ENCODE measurements at places on chromosomes 3 and 15. TPM values are rescaled to one million over a fixed set of nuclear protein-coding genes. Genes with fewer than 3 reads are reported as not detected.

GRCh38 chr3:73461547-73461946, 163.2 kb downstream of the PDZRN3 start:
- no peak for DNase-seq

- no peak for DNase-seq
Measured at GRCh38 chr15:67101911-67102598, 36.7 kb downstream of the SMAD3 start.

- no peak for DNase-seq
Measured at GRCh38 chr15:100648951-100649350, 46.6 kb downstream of the ASB7 start.

The DNAJA4 gene
- 115 TPM for total RNA-seq

GRCh38 chr15:29066838-29067237, 181.1 kb downstream of the APBA2 start:
- DNase-seq = no peak

The PHLDB2 gene
- total RNA-seq = 39.9 TPM

GRCh38 chr3:108406063-108406660, 104.2 kb downstream of the MYH15 start:
- DNase-seq = no peak

The XIRP1 gene
- total RNA-seq = not detected

GRCh38 chr15:98805434-98806274, 157.3 kb downstream of the IGF1R start:
- no peak for DNase-seq

The RBM15B gene
- 50.9 TPM for total RNA-seq

- DNase-seq = no peak
Measured at GRCh38 chr3:51712963-51713362, 6.1 kb downstream of the GRM2 start.

The KNG1 gene
- total RNA-seq = not detected

DNA sequence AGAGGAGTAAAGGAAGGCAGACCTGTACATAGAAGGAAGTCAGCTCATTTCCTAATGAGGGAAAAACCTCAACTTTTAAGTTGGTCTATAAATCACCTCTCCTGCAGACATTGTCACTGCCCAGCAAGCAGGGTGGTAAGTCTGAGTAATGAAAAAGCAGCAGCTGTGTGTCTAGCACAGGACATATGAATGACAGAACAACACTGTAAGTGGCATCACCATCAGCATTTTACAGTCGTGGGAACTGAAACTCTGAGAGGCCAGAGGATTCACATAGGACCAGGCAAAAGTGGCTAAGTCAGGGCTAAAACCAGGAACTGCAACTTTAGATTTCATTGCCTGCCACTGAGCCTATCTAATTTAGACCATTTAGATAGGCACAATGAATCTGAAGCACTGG, 235.6 kb downstream of the CLSTN2 start:
- no peak for DNase-seq

DNA sequence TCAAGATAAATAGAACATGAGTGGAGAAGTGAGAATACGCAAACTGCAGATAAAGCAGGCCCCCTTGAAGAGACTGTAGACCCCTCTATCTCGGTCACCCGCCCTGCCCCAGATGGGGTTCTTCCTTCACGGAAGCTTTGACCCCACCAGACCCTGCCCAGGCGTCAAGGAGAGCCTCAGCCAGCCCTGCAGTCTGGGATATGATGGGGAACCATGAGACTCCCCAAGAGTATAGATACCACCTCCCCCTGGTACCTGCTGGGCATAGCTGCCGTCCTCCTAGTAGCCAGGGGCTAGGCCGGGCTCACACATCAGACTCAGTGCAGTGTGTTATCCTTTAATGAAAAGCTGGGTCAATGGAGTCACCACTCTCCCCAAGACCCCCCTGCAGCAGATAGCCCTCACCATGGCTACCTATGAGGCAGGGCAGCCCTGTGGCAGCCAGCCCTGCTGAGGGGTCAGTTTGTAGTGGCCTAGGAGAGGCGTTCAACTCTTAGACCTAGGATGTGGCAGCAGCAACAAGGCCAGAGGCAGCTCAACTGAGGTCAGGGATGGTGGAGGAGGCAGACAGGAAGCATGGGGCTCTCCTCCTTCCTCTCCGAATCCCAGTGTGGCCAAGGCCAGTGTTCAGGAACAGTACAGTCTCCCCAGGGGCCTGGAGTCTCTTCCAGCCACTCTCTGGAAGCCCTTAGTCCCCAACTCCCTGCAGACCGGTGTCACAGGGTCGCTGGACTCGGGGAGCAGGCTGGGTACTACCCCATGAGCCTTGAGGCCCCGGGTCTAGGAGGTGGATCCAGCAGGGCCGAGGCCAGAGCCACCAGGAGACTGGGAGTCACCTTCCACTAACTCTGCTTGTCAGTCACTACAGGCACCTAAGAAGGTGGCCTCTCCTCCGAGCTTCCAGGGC, 26.1 kb downstream of the PLXNB1 start:
- DNase-seq = peak; percentile 74

The SIDT1 gene
- total RNA-seq = 11.4 TPM

DNA sequence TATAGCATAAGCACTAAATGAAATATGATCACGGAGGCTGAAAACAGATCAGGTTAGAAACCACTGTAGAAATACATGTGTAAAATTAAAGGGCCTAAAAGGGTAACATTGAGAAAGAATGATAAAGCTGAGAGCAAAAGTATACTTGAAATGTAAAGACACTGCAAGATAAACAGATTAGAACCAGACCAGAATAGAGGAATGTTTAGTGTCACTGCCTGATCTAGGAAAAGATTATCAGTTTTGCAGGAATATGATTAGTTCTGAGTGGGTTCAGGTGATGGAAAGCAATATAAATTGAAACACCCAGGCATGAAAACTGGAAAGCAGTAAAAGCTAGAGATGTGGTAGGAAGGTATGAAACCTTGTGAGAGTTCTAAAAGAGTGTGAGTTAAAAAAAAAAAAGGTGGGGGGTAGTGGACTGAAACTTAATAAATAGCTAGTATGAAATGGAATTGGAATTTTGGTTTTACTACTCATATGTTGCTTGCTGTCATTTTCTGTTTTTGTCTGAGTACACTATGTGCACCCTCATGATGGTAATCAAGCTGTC, 16.0 kb upstream of the C3orf38 start:
- no peak for DNase-seq

- DNase-seq = no peak
Measured at GRCh38 chr15:29115093-29115991, 154.3 kb downstream of the NSMCE3 start.

The RNU5B-1 gene
- not detected for total RNA-seq

- DNase-seq = no peak
Measured at GRCh38 chr3:29070959-29071634, 209.8 kb upstream of the RBMS3 start.

DNA sequence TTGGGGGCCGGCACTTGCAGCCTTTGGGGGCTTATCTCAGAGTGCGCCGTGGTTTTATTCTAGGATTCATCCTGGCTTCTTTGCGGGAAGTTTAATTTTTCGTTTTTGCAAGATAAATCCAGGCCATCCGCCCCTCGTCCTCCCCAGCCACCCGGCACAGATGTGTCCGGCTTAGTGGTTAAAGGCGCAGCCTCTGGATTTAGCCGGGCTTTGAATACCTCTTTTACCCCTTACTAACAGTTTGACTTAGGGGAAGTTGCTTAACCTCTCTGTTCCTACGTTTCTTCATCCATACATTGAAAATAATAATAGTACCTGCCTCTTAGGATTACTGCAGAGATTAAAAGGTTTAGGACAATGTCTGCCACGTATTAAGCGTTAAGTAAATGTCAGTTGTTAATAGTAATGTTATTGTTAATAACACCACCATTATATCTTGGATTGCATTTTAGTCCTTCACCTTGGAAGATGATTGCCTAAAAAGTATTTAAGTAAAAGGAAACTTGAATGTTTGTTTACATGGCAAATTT, 714 bp downstream of the ECT2 start:
- DNase-seq = no peak

GRCh38 chr3:123158899-123159390, 42.8 kb upstream of the SEC22A start:
- no peak for DNase-seq

The CPNE9 gene
- 0.49 TPM for total RNA-seq

The PTPN9 gene
- total RNA-seq = 8.6 TPM

DNA sequence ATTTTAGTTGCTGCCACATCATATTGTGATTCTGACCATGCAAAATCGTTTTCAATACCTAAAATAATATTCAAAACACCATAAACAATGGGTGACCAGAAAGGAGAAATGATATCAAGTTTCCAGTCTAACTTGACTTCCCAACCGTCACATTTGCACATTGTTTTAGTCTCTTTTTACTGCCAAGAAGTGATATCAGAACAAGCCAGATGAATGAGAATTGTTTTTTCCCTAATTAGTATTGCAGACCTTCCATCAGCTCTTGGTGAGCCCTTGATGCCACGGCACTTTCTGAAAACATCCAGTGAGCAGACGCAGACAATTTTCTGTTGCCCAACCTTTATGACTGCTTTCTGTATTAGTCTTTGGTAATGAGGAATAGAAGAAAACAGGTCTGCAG, 62.5 kb downstream of the SPATA16 start:
- DNase-seq = no peak

The ZNF660 gene
- total RNA-seq = 1.0 TPM

The SMAD6 gene
- total RNA-seq = 7.0 TPM

The RFT1 gene
- total RNA-seq = 9.0 TPM

The GPR176 gene
- total RNA-seq = 1.7 TPM

DNA sequence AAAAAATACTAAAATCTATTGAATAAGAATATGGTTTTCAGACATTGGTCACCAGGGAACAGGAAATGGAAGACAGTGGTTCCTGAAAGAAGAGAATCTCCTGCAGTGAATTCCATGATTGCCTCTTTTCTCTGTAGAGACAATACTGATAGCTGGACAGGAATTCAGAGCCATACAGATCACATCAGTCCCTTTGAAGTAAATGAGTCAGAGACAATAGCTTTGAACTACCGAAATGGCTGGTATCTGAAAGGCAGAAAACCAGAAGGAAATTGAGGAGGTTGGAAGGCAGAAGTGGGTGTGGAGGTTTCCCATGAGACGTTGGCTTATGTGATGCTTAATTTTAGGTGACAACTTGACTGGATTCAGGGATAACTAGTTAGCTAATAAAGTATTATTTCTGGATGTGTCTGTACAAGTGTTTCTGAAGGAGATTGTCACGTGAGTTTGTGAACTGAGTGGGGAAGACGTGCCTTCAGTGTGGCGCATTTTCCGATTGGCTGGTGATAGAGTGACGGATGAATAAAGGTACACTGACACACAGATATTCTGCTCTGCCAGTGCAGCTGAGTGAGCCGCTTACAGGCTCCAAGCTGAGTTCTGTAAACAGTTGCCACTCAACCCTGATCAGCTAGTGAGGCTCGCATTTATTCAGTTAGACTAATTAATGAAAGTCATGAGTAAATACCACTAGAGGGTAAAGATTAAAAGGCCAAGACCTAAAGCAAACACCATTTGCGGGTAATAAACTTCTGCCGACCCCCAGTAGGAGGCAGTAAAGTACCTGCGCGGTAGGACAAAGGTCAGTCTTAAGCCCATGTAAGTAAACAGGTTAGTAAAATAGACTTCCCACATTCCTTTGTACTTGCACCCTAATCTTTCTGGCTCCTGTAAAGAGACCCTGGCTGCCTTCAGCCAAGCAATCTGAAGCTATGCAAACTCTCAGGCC, 1298.6 kb downstream of the SI start:
- no peak for DNase-seq

DNA sequence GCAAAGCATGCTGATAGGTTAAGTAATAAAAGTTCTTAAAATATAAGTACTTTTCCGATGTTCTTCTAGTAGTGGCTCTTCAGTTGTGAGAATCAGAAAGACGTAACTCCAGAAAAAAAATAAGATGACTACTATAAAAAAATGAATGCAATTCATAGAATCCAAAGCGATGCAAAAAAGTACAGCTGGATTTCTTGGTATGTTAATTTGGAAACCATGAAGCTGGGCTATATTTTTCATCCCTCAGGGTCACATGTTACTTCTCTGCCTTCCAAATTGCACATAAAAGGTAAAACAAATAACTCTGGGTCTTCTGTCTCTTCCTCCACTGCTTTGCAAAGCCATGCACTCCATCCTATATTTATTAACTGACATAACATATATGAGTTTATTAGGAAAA, 843.9 kb upstream of the DPPA4 start:
- DNase-seq = no peak

- DNase-seq = peak; percentile 81
Measured at GRCh38 chr3:96813134-96813819, 1.1 kb upstream of the EPHA6 start.

DNA sequence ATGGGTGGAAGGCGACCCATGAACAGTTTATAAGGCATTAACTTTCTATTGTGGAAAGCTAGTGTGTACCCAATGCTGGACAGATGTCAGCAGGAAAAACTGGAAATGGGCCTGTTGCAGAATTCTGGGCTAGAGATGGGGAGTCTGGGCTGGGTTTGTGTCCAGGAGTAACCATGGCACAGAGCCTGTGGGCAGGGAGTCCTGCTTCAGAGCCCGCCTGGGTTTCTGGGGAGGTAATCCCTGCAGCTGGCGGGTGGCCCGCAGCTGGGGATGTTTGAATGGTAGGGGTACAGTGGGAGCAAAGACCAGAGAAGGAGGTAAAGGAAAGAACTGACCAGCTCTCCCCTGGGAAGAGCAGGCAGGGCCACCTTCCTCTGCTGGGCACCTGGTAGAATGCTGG, 25.7 kb downstream of the ACAA1 start:
- no peak for DNase-seq
